Activated CD4-positive, alpha-beta T cell treated with anti-CD3 and anti-CD28 coated beads for 24 hours (primary cell): ENCODE measurements at places on chromosomes 1 and 21.

GRCh38 chr1:221740993-221741702 is 741 bp downstream of the DUSP10 start:
- DNase-seq = no peak

GRCh38 chr21:42257091-42257765 is 38.3 kb downstream of the ABCG1 start:
- no peak for DNase-seq

- no peak for DNase-seq
Measured at GRCh38 chr1:83882906-83883305, 116.0 kb downstream of the TTLL7 start.

DNA sequence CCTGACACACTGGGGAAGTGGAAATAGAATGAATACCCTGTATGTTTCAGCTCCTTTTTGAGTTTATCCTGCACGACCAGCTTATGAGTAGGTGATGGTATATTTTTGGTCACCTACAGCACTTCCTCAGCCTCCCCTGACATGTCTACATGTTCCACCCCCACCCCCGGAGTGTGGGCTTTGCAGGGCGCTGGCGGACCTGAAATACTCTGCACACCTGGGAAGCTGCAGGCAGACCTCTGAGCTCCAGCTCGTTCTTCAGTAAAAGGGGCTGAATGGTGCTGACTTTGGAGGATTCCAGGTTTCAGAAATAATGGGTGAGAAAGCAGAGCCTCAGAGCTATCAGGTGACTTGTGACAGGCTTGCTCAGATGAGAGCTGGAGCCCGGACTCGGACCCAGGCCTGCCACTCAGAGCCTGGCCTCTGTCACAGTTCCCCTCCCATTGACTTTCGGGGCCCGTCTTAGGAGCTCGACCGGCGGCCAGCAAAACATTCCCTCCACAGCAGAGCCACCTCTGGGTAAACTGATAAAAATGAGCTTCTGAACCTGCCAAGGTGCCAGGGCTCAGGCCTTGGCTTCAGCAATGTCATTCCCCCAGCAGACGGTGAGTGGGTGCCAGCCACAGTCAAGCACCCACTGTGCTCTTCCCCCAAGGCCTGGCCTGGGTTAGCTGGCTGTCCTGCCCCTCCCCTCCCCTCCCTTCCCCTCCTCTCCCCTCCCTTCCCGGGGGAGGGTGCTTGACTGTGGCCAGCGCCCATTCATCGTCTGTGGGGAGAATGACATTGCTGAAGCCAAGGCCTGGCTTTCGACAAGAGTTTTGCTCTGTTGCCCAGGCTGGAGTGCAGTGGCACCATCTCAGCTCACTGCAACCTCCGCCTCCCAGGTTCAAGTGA is 30.1 kb downstream of the DOP1B start:
- DNase-seq = no peak

DNA sequence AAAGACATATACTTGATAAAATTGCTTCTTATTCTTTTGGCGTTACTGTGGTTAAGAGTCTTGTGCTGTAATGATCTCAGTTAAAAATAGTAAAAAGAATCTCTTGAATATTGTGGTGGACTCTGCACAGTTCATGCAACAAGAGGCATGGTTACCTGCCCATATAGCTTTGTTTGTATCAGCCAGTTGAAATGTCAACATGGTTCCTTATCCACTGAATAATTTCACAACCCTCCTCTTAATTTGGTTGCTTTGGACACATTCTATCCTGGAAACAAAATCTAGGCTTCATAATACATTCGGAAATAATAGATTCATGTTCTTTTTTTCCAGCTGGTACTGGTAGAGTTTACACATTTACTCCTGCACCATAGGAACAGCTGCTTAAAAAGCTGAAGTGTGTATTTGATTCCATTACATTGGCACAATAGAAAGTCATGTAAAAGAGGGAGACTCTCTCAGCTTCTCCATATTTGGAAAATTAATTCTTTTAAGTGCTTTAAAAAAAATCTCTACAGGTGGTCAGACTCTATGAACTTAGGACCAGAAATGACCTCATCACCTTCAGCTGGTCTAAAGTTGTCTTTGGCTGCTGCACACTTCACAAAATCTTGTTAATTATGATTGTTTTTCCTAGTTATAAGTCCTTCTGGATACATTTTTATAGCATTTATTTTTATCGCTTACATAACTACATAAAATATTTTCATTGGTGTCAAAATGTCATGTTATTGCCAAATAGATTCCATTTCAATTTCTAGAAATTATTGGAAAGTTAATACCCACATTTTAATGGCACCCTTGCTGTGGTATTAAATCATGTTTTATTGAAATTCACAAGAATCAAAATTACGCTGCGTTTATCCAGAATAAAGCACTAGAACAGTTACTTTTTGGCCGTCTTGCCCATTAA is 100.2 kb downstream of the LTN1 start:
- no peak for DNase-seq

DNA sequence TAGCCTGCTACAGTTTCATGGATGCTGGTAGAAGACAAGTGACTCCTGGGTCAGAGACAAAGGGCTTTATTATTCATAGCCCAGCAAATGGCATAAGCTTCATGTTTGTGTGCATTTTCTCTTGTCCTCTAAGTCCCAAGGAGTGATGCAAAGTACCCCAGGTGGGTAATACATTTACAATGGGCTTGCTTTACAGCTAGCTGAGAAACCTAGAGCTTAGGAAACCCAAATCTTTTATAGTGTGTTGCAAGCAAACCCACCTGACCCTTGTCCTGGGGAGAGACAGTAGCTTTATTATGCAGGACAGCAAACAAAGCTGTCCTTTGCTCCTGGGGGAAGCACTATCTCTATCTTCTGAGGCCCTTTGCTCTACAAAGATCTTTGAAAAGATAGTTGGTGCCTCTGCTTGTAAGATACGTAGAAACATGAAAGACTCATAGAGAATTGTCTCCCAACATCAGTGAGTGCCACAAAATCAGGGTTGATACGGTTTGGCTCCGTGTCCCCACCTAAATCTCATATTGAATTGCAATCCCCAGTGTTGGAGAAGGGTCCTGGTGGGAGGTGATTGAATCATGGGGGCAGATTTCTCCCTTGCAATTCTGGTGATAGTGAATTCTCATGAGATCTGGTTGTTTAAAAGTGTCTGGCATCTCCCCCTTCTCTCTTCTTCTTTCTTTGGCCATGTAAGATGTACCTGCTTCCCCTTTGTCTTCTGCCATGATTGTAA is 315.8 kb upstream of the USP24 start:
- no peak for DNase-seq

- peak; percentile 24 for DNase-seq
Measured at GRCh38 chr21:14382486-14382834, 486 bp downstream of the HSPA13 start.

GRCh38 chr1:236604905-236605806 is 840 bp upstream of the HEATR1 start:
- DNase-seq = no peak

- DNase-seq = no peak
Measured at GRCh38 chr1:168266644-168267186, 14.0 kb upstream of the TBX19 start.

GRCh38 chr1:222897527-222898190 is 82.8 kb downstream of the DISP1 start:
- no peak for DNase-seq

- DNase-seq = no peak
Measured at GRCh38 chr1:80678438-80678837, 1122.3 kb upstream of the ADGRL2 start.

GRCh38 chr1:55774446-55774845 is 559.3 kb upstream of the USP24 start:
- no peak for DNase-seq

GRCh38 chr1:61463220-61463619 is 261.7 kb downstream of the TM2D1 start:
- no peak for DNase-seq
